ENCODE measurements at places on chromosomes 7 and 10.

- DNase-seq = no peak
Observed at GRCh38 chr7:150946421-150947240, 31.5 kb downstream of the KCNH2 start.

- no peak for DNase-seq
Observed at GRCh38 chr10:6363511-6363910, 160.8 kb downstream of the PFKFB3 start.

DNA sequence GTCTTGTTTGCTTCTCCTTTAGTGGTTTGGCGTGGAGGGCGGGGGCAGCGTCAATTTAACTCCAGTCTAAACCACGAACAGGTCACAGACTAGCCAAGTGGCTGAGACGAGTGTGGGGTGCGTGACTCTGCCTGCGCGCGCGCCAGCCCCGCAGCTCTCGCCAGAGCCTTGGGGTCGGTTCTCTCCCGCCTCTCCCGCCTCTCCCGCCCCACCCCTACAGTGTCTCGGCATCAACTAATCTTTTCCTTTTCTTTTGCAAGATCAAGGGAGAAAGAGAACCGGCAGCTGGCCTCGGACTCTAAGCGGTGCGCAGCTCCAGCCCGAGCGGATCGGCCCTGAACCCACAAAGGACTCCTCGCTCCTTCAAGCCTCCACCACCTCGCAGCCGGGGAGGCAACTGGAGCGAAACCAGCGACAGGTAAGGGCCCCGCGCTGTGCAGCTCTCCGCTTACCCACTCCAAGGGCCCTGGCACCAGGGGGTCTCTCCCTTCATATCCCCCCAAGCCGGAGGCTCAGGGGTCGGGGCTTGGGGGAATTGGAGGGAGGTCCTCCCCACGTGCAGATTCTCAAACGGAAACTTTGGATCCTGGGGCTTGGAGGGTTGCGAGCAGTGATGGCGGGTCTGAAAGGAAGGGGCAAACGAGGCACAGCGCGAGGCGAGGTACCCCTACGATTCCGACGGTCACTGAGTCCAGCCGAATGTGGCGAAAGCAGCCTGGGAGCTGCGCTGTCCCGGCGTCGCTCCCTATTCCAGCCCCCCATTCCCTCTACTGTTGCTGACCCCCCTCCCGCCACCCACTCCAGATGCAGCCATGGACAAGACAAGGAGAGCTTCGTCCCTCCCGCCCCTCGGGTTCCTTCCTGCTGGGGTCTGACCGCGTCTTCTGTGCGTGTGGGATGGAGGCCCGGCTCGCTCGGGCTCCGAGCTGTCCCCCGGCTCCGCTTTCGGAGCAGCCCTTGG lies 829 bp downstream of the CHRM2 start:
- DNase-seq = no peak

DNA sequence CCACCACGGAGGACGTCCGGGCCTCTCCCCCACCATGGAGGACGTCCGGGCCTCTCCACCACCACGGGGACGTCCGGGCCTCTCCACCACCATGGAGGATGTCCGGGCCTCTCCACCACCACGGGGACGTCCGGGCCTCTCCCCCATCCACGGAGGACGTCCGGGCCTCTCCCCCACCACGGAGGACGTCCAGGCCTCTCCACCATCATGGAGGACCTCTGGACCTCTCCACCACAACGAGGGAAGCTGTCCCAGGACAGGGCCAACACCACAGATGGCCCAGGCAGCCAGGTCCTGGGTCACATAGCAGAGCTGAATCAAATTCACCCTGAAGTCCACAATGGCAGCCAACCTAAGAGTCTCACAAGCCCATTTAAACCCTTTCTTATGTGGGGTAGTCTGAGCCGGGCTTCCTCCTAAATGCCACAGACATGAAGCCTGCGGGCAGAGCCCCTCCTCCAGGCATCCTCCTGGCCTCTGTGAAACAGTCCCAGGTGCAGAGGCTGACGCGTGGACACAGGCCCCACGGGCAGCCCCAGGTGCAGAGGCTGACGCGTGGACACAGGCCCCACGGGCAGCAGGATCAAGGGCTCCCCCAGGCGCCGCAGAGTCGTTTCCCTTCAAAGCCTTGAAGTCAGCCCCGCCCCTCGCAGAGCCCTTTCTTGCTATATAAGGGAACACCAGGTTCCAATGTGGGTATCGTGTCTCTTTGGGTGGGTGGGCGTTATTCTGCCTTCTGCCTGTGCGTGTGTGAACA lies 47.0 kb downstream of the FOXL3 start:
- DNase-seq = no peak

- no peak for DNase-seq
Observed at GRCh38 chr7:39741942-39742623, 118.7 kb downstream of the RALA start.

DNA sequence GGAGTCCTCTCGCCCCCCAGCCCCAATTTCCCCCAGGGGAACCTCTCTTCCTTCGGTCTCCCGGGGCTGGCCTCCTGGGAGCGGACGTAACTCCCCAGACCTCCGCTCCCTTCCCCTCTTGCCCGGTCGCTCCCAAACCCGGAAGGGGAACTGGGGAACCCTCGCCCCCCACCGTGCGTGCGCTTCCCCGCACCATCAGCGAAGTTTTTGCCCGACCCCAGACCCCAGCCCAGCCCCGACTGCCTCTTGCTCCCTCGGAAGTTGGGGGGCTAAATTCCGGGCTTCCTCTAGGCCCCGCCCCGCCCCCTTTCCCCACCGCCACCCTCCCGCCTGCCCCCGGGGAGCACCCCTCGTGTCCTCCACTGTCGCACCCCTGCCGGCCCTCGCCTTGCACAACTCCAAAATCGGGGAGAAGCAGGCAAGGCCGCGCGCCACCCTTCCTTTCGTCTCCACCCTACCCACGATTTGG lies 436 bp downstream of the GNB2 start:
- DNase-seq = no peak

GRCh38 chr7:130281260-130281659 lies 11.7 kb upstream of the CPA4 start:
- no peak for DNase-seq

GRCh38 chr10:90018819-90019218 lies 317.4 kb downstream of the KIF20B start:
- DNase-seq = no peak

DNA sequence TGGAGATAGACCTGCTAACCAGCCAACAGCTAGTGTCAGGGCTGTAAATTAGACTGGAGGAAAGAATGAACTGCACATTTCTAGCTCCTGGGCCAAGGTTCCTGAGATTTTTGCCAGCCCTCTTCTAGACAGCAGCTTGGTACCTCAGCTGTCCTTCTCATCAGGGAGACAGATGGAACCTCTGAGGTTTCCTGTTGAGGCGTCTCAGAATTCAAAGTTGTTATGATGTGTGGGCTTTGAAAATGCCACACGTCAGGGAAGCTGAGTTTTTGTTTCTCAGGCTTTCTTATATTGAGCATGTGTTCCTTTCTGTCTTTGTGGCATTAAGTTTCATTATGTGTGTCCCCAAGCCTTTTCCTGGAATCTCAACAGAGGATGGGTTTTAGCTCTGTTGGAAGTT lies 736.6 kb downstream of the AUTS2 start:
- no peak for DNase-seq

DNA sequence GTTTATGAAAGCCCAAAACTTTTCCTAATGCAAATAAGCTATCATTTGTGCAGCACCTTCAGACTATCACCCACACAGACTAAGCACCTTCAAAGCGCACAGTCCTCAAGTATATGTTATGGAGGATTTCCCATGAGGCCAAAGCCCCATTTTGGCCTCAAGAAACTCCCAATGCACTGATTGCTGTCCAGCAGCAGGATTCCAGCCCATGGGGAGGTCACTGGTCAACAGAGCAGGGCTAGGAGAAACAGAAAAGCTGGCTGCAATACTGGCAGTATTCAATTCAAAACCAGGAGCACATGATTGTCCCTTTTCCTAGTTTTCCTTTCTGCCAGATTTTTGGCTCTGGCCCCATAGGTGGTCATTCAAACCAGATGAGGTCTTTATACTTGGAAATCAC lies 24.5 kb upstream of the KIAA1217 start:
- no peak for DNase-seq

- DNase-seq = no peak
Observed at GRCh38 chr10:15349112-15349511, 22.0 kb downstream of the FAM171A1 start.

- no peak for DNase-seq
Observed at GRCh38 chr7:148058092-148058491, 532.5 kb upstream of the C7orf33 start.

GRCh38 chr10:110483633-110484032 lies 14.1 kb upstream of the DUSP5 start:
- DNase-seq = no peak

GRCh38 chr7:139249179-139249810 lies 18.3 kb downstream of the UBN2 start:
- no peak for DNase-seq

DNA sequence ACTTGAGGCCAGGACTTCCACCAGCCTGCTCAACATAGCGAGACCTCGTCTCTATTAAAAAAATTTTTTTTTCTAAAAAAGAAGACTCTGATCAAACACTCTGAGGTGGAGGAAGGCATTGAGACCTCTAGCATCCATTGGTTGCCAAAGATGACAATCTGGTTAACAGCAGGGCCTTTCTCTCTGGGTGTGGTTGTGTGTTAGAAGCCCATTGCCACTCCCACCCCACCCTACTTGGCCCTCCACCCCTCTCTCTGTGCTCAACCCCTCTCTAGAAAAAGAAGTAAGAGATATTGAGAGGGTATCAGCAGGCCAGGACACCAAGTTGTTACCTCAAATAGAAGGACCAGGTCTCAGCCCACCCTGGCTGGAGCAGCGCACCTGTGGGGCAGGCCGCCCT lies 57.4 kb upstream of the MXI1 start:
- DNase-seq = no peak

DNA sequence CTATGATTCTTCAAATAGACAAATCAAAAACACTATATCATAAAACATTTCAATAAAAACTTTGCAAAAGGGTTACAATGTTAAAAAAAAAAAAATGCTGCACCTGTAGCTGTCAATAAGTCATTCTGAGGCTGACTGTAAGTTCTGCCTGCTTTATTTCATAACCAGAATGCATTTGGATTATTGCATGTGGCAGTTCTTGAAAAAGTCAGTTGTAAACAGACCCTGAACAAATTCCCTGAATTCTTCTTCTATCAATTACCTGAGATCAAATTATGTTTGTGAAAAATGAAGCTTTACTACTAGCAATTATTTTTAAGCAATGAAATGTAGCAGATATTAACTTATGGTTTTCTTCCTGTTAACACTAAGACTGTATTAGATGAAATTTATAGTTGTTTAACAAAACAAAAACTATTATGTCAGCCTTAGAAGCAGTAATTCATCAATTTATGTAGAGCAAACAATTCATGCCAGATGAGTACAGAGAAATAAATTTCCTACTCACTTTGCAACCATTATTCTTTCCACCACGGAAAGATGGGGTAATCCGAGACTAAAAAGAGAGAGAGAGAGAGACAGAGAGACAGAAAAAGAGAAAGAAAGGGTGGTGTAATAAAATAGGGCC lies 107.8 kb downstream of the SFMBT2 start:
- no peak for DNase-seq

GRCh38 chr7:85185424-85186082 lies 1.3 kb downstream of the SEMA3D start:
- DNase-seq = no peak

GRCh38 chr10:27948186-27948585 lies 50.7 kb downstream of the ODAD2 start:
- DNase-seq = peak; percentile 37

- DNase-seq = no peak
Observed at GRCh38 chr10:24320373-24320772, 111.4 kb downstream of the KIAA1217 start.

- no peak for DNase-seq
Observed at GRCh38 chr7:26664735-26665416, 199.5 kb downstream of the SKAP2 start.
